ENCODE measurements at places on chromosomes 6 and 20.

- DNase-seq: no peak
Measured at GRCh38 chr6:115667478-115668026, 393.1 kb downstream of the FRK start.

- DNase-seq: no peak
Measured at GRCh38 chr6:516213-516612, 124.7 kb downstream of the IRF4 start.

- no peak for DNase-seq
Measured at GRCh38 chr6:32816746-32817204, at the start of gene HLA-DOB. HLA-DOB (minus strand) TSS chr6:32817002; CDS start chr6:32816951, 51 bp downstream.

- no peak for DNase-seq
Measured at GRCh38 chr20:16560661-16561060, 12.6 kb downstream of the KIF16B start.

GRCh38 chr6:21295506-21296240 lies 297.9 kb upstream of the SOX4 start:
- DNase-seq: no peak

DNA sequence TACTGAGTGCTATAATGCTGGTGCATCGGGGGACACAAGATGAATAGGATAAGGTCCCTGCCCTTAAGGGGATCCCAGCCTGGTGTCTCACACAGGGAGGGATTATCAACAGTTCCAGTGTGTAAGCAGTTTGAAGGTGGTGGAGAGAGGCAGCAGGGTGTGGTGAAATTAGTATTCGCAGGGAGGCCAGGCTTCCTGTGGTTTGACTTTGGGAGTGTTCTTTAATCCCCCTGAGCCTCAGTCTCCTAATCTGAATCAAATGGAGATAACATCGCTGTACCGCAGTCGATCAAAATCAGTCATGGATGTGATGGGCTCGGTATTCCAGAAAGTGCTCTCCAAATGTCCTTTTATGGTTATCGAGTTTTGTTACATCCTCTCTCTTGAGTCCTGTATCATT lies 288.1 kb upstream of the SUPT3H start:
- no peak for DNase-seq

DNA sequence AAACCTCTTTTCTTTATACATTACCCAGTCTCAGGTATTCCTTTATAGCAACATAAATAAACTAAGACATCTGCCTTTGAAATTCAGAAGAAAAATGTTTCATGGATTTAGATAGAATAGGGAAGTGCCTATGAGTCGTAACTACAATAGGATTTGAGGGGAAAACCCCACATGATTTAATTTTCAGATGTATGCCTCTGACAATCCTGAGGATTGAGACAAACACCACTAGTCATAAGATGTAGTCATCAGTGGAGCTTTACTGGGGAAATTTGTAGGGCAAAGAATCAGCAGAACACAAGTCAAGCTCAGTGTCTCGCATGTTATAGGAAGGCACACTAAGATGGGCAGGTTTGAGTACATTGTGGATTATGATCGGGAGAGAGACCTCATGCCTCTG lies 566.4 kb downstream of the BMP2 start:
- no peak for DNase-seq

GRCh38 chr20:33604084-33604990 lies 57.8 kb upstream of the C20orf144 start:
- DNase-seq: no peak

DNA sequence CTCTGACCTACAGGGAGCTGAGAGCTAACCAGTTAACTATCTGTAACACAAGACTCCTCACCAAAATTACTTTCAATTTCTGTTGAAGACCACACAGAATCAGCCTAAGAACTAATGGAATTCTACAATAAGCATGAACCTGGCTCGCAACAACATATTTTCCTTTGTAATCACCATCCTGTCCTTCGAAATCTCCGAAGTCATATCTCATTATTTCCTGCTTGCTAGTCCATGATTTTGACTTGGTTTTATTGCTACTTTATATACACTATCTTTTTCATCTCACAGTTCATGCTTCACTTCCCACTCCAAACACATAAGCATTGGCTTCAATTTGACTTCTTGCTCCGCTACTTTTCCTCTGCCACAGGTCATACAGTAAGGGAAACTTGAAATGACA lies 405.8 kb upstream of the FKBP1C start:
- no peak for DNase-seq

GRCh38 chr6:107202876-107203468 lies 87.7 kb upstream of the BEND3 start:
- DNase-seq: no peak

GRCh38 chr6:5058254-5058653 lies 26.9 kb upstream of the PPP1R3G start:
- no peak for DNase-seq

DNA sequence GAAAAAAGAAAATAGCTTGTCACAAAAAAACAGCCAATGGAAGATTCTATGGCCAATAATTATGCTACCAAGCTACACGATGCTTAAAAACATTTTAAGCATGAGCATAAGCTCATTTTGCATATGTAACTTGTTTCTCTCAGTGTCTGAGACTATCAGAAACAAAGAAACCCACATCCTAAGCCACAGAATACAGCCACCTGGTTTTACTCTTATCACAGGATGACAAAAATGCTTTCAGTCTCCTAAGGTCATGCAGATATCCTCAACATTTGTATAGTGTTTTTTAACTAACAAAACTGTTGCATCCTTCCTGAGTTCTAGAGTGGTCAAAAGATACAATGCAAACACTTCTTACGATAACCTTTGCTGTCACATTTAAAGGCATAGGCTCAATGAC lies 172.1 kb upstream of the RUNX2 start:
- no peak for DNase-seq

DNA sequence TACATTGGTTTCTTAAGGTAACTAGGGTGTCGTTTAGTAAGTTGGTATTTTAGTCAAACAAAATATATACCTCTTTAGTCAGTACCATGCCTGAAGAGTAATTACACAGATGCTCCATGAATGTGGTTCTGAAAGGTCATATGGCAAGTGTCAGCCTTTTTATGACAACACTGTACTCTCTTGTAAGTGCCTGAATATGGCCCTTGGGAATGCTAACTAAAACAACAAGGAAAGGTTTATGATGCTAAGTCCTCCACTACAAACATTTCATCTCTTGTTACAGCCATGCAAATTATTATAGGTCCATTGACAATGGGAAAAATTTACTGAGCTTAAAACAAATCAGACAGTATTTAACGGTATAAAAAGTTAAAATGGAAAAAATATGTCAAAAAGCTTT lies 39.0 kb upstream of the SUPT3H start:
- no peak for DNase-seq

DNA sequence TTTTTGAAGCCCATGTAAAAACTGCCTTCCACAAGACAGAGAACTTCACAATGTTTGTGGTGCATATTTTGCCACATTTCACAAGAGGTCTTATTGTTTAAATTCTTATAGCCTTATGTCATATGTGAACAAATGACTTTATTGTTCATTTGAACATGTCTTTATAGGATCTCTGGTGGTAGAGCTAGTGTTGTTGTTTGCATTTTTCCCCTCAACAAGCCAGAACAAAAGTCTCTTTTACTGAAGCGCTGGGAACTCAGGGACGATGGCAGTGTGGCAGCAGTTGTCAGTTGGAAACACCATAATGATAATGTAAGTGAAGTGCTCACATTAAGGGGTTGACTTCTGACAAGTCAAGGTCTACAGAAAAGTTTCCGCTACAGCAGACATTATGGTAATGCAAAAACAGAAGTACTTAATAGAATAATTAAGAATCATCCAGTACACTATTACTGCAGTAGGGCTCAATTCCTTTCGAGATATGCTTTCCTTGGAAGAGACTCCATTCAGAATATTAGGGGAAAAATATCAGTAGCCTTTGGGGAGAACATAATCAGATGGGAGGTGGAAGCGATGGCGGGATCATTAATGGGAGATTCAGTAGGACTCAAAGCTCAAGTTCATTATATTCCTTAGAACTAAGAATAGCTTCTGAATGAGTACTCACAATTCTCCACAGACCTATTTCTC lies 180.0 kb downstream of the GJA10 start:
- no peak for DNase-seq

DNA sequence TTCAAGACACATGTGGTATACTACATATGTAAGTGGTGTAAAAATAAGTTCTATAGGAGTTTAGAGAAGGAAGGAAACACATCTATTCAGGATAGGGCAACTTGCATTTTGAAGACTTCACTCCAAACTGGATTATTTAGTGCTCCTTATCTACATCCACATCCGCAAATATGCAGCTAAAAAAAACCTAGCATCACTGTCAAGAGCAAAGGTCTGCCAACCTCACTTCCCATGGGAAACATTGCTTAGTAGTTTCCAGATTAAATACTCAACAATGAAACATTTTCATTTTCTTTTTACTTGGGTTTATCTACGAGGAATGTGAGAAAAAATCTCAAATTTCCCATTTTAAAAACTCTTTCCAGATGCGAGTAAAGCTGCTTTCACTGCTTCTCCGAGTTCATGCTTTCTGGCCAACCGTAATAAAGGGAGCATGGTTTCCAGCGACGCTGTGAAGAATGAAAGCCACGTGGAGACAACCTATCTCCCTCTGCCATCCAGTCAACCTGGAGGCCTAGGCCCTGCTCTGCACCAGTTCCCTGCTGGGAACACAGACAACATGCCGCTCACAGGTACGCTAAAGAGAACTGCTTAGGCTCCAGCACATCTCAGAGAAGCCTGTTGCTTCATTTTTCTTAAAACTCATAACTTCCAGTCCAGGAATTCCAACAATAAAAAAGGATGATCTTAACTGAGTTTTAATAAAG lies 48.2 kb downstream of the RFX6 start:
- DNase-seq: no peak

DNA sequence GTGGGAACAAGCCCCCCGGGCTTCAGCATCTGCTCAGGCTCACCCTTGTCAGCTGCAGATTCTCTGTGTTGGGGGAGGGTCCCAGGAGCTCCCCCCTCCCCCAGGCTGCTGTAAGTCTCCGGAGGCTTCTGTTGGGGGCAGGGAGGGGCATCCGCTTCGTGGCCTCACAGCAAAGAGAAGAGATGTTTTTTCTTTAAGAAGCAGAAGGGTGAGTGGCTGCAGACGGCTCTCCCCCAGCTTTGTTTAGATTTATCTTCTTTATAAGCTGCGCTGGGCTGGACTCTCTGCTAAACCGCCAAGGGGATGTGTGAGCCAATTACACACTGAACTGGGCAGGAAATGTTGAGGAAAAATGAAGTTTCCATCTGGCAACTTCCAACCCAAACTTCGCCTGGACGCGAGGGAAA lies 48.7 kb upstream of the GATA5 start:
- DNase-seq: no peak

GRCh38 chr6:83708546-83708969 lies 343 bp downstream of the SNAP91 start:
- DNase-seq: peak; percentile 6
